A673 (cell line): ENCODE measurements at places on chromosomes 13 and 19.
A peak's percentile ranks its signal among the peaks of the same experiment; 100 is the strongest.

GRCh38 chr13:98252931-98253470 lies 75.9 kb upstream of the RNF113B start:
- DNase-seq, result peak; percentile 83

DNA sequence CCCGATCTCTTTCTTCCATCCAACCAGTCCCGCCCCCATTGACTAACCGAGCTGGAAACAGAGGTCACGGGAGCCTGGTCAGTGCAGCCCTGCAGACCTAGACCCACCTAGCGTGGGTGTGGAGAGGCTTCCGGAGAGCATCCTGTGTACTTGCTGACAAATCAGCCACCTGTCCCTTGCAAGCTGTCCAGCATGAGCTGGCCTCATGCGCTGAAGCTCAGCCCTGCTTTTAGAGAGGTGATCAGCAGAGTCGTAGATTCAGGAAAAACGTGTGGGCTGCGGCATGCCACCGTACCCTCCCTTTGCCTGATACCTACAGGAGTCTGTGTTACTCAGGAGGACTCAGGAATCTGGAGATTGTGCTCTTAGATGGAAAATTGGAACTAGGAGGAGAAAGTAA lies 80.3 kb upstream of the UQCRFS1 start:
- no peak for DNase-seq

GRCh38 chr13:111203736-111204389 lies 88.8 kb downstream of the ARHGEF7 start:
- no peak for DNase-seq

- no peak for DNase-seq
Observed at GRCh38 chr13:110697842-110698241, 8.1 kb downstream of the CARS2 start.

GRCh38 chr13:98685146-98685545 lies 67.3 kb downstream of the SLC15A1 start:
- no peak for DNase-seq
